ENCODE measurements at places on chromosomes 4 and X.

DNA sequence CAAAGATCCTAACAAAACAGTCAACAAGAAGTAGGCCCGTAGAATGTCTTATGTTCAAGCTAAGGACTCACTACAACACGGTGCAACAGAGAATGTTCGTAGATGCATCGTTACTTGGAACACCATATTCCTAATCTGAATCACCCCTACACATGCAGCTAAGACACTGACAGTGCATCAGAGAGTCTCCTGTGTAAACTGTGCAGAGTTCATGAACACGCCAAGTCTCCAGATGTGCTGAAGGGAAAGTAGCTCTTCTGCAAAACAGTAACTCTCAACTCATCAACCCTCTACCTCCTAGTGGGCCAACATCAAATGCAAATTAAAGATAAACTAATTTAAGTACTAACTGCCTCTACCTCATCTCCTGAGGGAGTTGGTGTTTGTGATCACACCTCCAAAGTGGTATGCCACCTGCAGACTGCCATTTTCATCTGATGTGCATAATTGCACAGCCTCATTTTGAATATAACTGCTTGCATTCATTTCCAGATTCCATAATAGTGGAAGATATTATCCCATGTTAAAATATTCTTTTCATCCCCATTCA is 73.5 kb downstream of the MOSPD2 start:
- DNase-seq = no peak

DNA sequence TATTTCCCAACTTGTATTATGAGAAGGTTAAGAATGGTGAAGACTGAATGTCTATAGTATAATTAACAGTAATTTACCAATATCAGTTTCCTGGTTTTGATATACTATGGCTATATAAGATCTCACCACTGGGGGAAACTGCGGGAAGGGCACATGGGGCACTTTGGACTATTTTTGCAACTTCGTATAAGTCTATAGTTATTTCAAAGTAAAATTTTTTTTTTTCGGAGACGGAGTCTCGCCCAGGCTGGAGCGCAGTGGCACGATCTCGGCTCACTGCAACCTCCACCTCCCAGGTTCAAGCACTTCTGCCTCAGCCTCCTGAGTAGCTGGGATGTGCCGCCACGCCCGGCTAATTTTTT is 46.1 kb downstream of the CXorf58 start:
- no peak for DNase-seq

- DNase-seq = no peak
Measured at GRCh38 chr4:182246401-182247205, 3.4 kb downstream of the TENM3 start.

- no peak for DNase-seq
Measured at GRCh38 chr4:155681886-155682285, 15.2 kb downstream of the GUCY1A1 start.

DNA sequence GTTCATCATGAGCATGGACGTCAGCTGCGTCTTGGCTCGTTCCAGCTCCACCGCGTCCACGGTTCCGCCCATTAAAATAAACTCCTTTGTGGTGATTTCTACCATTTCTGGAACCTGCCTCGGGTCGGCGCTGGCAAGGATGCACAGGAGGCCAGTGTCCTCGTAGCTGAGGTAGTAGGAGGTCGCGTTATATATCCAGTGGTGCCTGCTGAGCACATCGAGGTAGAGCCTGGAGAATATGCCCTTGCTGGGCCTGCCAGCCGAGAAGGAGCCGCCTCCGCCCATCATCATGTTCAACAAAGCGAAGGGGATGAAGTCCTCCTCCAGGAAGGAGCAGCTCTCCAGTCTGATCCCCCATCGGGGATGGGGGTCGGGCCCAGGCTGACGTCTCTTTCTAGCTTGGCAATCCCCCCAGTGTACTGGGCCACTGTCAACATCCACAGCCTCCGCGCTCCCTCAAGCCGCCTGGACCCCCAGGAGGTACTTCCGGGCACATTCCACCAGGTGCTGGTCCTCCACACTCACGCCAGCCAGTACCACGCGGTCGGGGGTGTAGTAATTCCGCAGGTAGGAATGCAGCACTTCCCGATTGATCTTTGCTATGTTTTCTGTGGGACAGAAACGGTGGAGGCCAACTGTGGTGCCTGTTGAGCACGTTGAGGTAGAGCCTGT is 120.9 kb upstream of the GRID2 start:
- DNase-seq = no peak

GRCh38 chr4:87633243-87633642 is 16.8 kb upstream of the DMP1 start:
- DNase-seq = peak; percentile 24

Data from renal pelvis (tissue), 12 donors.